GM12878 (cell line): ENCODE measurements at places on chromosomes 2 and 18. TPM values are rescaled to one million over a fixed set of nuclear protein-coding genes. Genes with fewer than 3 reads are reported as not detected.

The DSG2 gene
- 30.5 and 30.9 TPM in 2 replicates for total RNA-seq

The NPPC gene
- not detected in 2 replicates for total RNA-seq

The CCDC85A gene
- not detected in 2 replicates for total RNA-seq

The REG1B gene
- 2.7 and 3.9 TPM in 2 replicates for total RNA-seq

The SUCLG1 gene
- 80.0 and 82.6 TPM in 2 replicates for total RNA-seq

The RASGRP3 gene
- 61.7 and 64.5 TPM in 2 replicates for total RNA-seq

The ANKRD30BL gene
- 0.05 TPM in 1 of 2 replicates, not detected in the other for total RNA-seq

The TCF23 gene
- not detected in 2 replicates for total RNA-seq

The AAK1 gene
- total RNA-seq = 32.9 and 35.0 TPM in 2 replicates

The TRPM8 gene
- total RNA-seq = not detected in 2 replicates

The NT5DC4 gene
- total RNA-seq = 0.85 TPM in 1 of 2 replicates, not detected in the other

The ALPP gene
- total RNA-seq = not detected in 2 replicates

The SFTPB gene
- total RNA-seq = 4.9 and 5.3 TPM in 2 replicates

The POTEE gene
- 0.29 and 0.33 TPM in 2 replicates for total RNA-seq

The BIN1 gene
- total RNA-seq = 21.0 TPM in 2 replicates

The PARD3B gene
- total RNA-seq = 0.16 and 0.54 TPM in 2 replicates

The NAT8 gene
- not detected in 2 replicates for total RNA-seq

The CAPN13 gene
- total RNA-seq = not detected in 2 replicates

The CYBRD1 gene
- 33.0 and 34.8 TPM in 2 replicates for total RNA-seq

The TIGD1 gene
- total RNA-seq = 4.6 and 5.3 TPM in 2 replicates

The FAM237A gene
- not detected in 2 replicates for total RNA-seq
